ENCODE measurements at places on chromosomes 6 and 20. TPM values are rescaled to one million over a fixed set of nuclear protein-coding genes. Genes with fewer than 3 reads are reported as not detected.

DNA sequence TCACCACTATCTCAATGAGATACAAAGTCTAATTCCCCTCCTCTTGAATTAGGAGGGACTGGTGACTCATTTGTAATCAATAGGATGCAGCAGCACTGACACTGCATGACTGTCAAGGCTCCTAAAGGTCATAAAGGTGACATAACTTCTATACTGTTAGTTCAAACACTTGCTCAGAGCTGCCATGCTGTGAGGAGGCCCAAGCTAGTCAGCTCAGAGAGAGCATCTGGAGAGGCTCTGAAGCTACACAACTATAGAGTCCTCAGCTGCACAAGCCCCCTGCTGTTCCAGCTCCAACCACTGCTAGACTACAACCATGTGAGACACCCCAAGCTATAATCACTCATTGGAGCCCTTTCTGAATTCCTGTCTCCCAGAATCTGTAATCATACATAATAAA lies 17.0 kb upstream of the HEY2 start:
- DNase-seq = no peak

DNA sequence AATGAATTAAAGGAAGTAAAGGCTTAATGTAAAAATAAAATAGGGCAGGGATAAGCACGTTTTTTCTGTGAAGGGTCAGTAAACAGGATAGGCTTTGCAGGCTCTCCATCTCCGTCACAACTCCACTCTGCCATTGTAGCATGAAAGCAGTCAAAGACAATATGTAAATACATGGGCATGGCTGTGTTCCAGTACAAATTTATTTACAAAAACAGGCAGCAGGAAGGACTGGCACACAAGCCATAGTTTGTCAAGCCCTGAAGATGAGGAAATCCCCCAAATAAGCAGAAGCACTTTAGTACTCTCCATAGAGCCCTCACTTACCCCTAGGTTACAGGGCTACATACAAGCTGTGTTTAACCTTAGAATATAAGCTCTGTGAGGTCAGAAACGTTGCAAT lies 8.9 kb upstream of the FBXO9 start:
- DNase-seq = no peak

The KCNK5 gene
- 1.8 TPM for polyA plus RNA-seq

DNA sequence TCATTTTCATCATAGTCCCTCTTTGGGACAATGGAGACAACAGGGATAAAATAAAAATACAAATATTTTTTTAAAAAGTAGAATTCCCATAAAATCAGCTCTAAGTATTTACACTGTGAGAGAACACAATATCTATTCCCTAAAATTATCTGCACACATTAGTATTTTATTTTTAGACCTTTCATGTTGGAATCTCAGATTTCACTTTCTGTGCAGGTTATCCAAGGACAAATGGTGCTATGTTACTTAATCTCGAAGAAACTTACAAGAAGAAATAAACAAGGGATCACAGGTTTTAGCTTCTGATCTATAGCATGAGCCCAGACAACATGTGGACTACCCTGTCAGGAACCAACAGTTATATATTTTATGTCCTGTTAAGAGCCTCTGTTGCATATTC lies 23.0 kb upstream of the LYRM2 start:
- DNase-seq = no peak

The RAB44 gene
- polyA plus RNA-seq = 0.04 TPM

DNA sequence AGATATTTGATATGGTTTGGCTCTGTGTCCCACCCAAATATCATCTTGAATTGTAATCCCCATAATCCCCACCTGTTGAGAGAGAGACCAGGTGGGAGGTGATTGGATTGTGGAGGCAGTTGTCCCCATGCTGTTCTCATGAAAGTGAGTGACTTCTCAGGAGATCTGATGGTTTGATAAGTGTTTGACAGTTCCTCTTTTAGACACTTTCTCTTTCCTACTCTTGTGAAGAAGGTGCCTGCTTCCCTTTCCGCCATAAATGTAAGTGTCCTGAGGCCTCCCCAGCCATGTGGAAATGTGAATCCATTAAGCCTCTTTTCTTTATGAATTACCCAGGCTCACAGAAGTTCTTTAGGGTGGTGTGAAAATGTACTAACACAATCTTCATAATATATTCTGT lies 1404.0 kb upstream of the ADGRB3 start:
- no peak for DNase-seq

The PRICKLE4 gene
- 3.5 TPM for polyA plus RNA-seq

GRCh38 chr20:34693414-34693813 lies 10.7 kb upstream of the TP53INP2 start:
- DNase-seq = no peak

The DHX16 gene
- polyA plus RNA-seq = 21.9 TPM

The DNAAF9 gene
- 17.5 TPM for polyA plus RNA-seq

GRCh38 chr20:20417876-20418676 lies 50.2 kb downstream of the INSM1 start:
- no peak for DNase-seq

GRCh38 chr20:37381621-37382471 lies 35.9 kb downstream of the SRC start:
- DNase-seq = no peak

DNA sequence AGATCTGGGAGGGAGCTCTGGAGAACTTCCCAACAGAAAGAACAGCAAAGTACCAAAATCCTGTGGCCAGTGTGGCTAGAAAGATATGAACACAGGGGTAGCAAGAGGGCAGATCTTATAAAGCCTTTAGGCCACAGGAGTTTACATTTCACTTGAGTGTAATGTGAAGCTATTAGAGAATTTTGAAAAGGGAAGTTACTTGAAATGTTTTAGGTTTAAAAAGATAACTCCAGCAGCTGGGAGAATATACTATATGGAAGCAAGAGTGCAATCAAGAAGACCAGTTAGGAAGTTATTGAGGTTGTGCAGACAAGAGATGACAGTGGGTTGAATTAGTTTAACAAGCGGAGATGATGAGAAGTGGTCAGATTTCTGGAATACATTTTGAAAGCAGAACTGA lies 7.9 kb downstream of the SUPT3H start:
- DNase-seq = no peak

DNA sequence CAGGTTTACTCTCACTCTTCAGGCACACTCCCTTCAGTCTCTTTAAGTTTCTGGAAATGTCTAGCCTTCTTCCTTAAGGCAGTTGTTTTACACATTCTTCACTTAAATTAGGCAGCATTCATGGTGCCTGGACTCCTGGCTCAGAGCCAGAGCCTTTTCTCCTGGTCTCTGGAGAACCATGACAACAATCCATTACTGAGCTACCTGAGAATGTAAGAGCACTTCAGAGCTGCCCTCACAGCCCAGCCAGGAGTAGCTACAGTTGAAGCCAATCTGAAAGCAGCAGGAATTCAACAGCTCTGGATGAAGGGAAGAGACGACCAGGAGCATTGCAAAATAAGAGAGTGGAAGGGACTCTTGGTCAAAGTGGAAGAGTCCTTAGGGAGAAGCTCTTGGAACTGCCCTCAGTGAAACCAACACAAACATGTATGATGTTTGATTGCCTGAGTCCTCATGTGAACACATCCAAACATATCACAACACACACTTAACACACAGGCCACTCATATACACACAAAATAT lies 416.8 kb upstream of the SPTLC3 start:
- DNase-seq = no peak

GRCh38 chr6:8006208-8006607 lies 58.0 kb downstream of the BLOC1S5 start:
- peak; percentile 32 for DNase-seq

GRCh38 chr6:108656836-108657235 lies 96.1 kb downstream of the FOXO3 start:
- DNase-seq = no peak

DNA sequence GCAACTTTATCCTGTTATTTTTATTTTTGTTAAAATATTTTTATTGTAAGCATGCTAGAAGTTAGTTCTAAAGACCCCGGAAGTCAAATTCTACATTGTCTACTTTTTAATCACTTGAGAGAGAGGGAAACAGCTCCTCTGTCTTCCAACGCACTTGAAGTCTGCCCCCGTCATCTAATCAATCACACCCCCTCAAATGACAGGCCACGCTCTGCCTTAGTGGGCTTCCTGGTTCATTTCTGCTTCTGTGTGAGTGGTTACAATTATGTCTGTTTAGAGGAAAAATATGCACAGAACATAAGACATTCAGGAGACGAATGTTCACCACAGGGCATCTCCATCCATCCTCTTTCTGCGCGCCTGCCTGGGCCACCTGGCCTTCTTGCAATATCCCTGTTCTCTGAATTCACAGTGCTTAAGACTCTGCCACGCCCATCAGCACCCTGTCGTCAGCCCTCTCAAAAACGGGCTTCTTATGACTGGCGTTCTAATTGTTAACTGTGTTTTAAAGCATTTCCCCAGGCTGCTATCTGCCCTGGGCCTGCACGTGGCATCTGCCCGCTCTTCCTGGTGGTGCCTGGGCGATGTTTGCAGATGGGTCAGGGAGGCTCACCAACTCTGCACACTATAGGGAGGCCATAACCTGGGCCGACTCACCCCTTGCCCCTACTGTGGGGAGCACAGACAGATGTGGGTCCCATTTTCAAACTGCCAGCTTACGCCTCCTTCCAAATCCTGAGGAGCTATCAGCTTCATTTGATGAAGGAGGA lies 15.4 kb downstream of the DACT2 start:
- DNase-seq = no peak

- DNase-seq = no peak
Observed at GRCh38 chr6:70551566-70551965, 15.2 kb upstream of the SDHAF4 start.

All from muscle of arm (tissue), 14 donors.